ENCODE measurements at places on chromosomes 2 and 18.

- DNase-seq: no peak
Measured at GRCh38 chr2:148042219-148042618, 21.3 kb downstream of the MBD5 start.

- DNase-seq: peak; percentile 93
Measured at GRCh38 chr2:218860950-218861381, 1.4 kb downstream of the WNT6 start.

DNA sequence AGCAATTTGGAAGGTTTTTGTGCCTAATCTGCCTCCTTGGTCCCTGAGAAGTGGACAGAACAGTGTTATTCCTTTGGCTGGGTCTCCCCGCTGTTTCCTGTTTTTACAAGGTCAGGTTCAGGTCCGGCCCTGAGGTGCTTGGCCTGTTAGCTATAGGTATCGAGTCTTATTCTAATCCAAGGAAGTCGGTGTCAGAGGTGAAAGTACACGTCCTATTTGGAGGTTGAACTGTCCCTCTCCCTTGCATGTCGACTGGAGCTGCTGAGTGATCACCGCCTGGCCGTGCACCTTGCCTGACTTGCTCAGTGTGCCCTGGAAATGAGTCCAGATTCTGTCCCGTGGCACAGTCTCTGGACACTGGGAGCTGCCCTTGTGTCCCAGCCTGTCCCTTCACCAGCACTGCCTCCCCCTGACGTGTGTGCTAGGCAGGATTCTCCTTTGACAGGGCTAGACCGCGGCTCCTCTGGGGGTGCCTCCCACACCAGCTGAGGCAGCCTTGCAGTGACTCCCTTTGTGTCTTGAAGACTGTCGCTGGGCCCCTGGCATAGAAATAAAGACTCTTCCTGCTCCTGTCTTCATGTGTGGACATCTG lies 65.7 kb upstream of the RBM44 start:
- DNase-seq: no peak

DNA sequence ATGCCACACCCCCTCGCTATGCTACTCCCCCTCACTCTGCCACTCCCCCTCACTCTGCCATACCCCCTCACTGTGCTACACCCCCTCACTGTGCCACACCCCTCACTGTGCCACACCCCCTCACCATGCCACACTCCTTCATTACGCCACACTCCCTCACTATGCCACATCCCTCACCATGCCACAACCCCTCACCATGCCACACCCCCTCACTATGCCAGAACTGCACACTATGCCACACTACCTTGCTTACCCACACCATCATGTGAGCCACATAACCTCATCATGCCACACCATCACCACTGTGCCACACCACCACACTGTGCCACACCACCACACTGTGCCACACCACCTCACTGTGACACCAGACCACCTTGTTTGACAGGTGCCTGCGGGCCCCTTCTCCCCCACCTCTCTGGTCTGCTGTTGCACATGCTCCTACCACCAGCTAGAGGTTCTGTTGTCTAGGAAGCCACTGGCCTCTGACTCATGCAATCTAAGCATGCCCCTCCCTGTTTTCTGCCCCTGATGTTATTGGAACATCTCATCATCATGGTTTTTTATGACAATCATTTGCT lies 22.0 kb downstream of the MARCHF4 start:
- DNase-seq: no peak

DNA sequence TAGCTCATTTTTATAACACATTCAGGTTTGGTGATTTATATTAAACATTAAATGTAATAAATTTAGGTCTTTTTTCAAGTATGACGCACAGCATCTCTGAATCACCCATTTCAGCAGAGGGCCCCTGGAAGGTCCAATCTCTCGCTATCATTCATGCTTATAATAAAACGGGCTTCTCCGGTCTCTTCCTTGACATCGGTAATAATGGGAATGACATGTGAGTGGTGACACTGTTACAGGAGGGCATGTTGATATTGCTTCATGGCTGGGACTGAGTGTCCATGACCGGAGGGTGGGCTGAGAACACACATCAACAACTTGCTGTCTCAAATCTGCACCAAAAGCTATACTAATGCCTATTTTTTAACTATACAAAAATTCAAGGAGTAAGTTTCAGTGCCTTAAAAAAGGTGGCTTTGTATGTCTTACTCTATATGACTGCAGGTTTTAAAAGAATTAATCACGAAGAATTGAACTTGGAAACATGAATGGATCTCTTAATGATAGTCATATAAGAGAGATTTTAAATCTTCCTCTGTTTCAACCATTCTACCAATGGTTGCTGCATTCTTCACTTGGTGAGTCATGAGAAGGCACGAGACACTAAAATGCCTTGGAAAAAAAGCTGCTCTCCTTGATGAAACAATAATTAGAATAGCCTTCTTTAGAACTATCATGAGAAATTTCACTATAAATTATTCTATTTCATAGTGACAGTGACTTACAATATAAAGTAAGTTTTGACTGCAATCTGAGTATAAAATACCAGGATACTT lies 101.9 kb upstream of the NRP2 start:
- no peak for DNase-seq

DNA sequence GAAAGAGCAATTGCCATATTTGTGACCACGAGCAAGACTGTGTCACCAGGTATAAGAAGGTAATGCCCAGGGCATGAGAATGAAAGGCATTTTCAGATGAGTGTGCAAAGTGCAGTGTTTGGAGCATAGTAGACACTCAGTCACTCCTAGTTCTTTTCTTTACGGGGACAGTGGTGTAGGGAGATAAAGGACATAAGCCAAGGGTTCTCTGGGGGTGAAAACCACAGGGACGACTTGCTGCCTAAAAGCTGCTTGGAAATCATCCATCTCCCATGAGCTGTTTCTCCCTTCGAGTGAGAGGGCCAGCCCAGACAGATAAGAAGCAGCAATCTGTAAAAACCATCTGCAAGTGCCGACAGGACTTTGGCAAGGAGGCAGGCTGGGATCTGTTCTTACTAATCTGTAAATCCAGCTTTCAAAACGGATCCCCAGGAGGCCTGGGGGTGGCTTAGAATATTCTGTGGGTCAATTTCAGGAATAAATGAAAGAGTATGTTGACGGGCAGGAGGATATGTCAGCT lies 221.6 kb downstream of the LPIN1 start:
- DNase-seq: no peak

Data from SK-N-MC (cell line).